ELF-1 (cell line): ENCODE measurements at places on chromosomes 7 and 10.
A peak's percentile ranks its signal among the peaks of the same experiment; 100 is the strongest.

DNA sequence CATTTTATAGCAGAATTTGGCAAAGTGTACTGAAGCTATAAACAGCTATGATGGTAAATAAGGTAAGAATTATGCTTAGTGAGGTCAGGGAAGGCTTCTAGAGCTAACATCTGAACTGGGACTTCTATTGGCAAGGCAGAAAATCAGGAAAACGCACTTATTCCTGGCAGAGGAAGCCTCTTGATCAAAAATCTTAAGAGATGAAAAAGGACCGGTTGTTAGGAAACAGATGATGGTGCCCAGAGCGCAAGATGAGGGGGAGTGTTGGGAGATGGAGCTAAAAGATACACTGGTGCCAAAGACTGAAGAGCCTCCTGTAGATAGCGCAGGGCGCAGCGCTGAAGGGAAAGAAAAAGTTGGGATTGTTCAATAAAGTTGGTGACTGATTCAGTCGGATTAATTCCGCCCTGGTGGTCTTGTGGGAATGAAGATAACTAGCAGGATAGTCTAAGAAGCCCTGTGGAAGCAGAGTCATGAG is 550 bp upstream of the CALU start:
- DNase-seq = no peak

DNA sequence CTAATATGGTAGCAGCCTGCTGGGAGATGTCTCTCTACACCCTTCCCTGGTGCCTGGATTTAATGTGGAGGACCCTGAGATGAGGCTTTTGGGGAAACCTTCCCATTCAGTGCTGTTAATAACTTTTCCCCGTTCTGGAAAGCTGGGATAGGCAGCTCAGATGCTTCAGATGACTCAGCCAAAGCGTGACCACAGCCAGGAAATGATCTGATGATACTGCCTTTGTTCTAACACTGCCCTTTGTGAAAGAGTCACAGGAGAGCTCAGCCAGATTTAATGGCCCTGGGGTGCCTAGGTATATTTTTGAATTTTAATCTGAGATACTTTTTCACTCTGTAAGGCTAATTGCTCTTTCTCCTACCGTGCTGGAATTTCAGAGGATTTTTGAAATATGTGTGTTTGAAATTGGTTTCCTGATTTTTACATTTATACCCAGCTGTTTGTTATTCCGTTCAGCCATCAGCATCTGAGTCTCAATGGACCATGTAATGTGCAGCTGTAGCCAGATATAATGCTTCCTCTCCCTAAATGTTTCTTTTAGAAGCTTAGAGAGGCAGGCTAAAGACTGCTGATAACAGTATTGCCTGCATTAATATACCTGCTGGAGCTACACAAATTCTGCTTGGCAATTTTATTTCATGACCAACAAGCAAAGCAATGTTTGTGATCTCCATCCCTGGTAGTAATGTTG is 17.8 kb downstream of the CELF2 start:
- peak; percentile 42 for DNase-seq

DNA sequence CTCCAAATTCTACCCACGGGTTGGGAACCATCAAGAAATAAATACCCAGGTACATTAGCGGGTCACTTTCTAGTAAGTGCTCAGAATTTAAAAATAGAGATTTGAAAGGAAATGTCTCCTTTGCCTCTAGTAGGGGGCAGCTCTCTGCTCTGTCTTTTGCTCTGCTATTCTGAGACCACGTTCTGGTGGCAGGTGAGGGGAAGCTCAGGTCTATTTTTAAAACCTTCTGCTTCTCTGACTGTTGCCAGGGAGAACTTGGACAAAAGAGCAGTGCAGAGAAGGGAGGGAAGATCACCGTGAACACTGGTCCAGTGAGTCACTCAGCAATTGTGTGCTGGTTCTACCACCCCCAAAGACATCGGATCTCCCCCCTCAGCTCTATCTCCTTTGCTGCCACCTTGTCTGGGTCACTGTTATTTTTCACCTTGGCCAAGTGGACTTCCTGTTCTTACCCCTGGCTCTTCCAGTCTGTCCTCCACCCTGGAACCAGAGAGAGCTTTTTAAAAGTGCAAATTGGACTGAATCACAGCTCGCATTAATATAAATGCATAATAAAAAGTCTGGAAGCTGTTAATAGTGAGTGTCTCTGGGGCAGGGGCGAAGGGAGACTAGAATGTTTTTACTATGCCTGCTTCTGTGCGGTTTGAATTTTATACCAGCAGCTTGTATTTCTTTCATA is 72.4 kb upstream of the LOXL4 start:
- no peak for DNase-seq

DNA sequence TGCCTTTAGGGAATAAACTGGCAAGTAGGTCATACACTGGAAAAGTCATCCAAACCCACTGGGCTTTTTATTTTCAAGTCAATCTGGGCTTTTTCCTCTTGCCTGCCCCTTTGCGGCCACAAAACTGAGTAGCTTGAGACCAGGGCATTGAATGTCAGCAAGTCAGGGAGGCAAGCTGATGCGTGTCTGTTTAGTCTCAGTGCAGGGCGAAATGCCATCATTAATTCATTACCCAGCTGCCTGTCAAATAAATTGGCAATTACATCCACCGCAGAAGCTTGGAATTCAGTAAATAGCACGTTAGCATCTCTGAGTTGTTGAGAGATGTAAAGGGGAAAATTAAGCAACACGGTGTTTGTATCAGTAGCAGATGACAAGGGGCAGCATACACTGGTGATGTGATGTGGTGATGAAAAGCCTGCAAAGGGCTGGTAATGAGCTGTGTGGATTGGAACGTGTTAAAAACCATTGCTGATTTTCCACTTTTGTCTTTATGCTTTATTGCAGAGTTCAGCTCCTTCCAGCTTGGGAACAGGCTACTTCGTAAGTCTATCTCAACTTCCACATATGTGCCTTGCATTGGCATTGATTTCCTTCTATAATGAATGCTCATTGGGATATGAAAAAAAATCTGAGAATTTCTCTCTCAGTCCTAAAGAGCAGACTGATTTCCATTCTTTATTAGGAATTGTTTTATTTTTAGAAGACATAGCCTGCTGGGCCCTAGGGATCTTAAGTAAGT is 535.9 kb downstream of the AUTS2 start:
- no peak for DNase-seq

DNA sequence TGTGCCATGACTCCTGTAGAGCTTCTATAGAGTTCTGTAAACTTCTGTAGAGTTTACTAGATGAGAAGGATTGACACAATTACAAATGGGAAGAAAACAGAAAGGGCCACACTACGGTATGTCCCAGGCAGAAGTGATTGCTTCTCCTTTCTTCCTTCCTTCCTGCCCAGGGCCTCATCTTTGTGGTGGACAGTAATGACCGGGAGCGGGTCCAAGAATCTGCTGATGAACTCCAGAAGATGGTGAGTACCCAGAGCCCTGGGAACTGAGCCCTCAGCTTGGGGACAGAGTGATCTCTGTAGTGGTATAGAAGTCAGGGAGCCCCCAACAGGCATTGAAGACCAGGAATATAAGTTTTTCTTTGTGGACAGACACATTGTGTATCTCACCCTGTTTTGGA is 1.7 kb downstream of the ARF5 start:
- DNase-seq = no peak

GRCh38 chr7:41921453-41921981 is 218.6 kb upstream of the INHBA start:
- no peak for DNase-seq

- DNase-seq = peak; percentile 88
Measured at GRCh38 chr10:3482200-3482993, 302.6 kb downstream of the KLF6 start.

- DNase-seq = no peak
Measured at GRCh38 chr7:66964411-66964810, 31.0 kb downstream of the SBDS start.

GRCh38 chr10:63252095-63252762 is 119.1 kb downstream of the NRBF2 start:
- no peak for DNase-seq

- no peak for DNase-seq
Measured at GRCh38 chr7:92815412-92815811, 21.0 kb downstream of the CDK6 start.

DNA sequence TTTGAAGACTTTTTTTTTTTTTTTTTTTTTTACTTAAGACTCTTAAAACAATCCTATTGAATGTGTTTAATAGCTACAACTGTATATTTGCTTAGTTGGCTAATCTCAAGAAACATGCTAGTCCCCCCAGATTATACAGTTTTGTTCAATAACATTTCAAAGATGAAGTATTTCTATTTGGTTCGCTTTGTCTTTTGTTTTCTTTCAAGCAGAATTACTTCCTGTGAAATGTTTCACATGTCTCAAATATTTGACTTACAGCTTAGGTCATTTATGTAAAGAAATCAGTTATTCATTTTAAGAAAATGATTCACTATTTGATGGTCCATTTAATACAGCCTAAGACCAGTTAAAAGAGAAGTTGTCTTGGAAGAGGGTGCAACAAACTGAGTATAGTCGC is 12.8 kb upstream of the LAMB1 start:
- DNase-seq = no peak

DNA sequence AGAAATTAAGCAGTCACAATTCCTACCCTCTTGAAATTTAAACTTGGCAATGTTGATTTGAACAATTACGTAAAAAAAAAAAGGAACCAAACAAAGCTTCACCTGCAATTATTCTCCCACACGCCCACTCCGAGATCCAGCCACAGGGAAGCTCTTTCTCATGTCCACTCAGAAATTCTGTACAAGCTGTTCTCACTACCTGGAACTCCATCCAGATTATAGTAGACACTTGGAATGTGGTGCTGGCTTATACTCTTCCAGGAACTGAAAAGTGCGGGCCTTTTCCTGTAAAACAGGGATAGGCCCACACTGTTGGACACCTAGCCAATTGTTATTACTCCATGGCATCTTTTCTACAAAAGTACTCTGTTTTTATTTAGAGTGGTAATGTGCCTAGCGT is 20.3 kb upstream of the TOMM7 start:
- no peak for DNase-seq

- no peak for DNase-seq
Measured at GRCh38 chr10:129207297-129207696, 259.7 kb upstream of the MGMT start.

DNA sequence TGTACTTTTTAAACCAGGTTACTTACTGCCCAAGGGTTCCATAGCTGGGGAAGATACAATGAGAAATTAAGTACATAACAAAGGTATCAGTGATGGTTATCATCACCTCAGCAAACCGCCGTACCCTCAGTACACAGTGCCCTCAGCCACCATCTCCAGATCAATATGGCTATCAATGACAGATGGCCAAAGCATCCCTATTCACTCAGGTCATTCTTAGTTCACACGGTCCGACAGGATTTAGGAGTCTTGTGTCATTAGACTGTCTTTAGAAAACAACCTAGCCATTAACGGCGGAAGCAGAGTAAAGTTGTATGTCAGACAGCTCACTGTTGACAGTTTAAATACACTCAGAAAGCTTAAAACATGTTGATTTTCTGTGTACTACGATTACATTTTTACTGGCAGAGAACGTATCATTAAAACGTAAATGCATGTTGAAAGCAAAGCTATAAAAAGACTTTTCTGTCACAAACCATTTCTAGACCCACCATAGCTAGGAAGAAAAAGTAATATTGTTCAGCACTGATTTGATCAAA is 106.9 kb downstream of the HOXA1 start:
- DNase-seq = no peak

- DNase-seq = no peak
Measured at GRCh38 chr10:43820663-43821062, 172.0 kb upstream of the ZNF32 start.

DNA sequence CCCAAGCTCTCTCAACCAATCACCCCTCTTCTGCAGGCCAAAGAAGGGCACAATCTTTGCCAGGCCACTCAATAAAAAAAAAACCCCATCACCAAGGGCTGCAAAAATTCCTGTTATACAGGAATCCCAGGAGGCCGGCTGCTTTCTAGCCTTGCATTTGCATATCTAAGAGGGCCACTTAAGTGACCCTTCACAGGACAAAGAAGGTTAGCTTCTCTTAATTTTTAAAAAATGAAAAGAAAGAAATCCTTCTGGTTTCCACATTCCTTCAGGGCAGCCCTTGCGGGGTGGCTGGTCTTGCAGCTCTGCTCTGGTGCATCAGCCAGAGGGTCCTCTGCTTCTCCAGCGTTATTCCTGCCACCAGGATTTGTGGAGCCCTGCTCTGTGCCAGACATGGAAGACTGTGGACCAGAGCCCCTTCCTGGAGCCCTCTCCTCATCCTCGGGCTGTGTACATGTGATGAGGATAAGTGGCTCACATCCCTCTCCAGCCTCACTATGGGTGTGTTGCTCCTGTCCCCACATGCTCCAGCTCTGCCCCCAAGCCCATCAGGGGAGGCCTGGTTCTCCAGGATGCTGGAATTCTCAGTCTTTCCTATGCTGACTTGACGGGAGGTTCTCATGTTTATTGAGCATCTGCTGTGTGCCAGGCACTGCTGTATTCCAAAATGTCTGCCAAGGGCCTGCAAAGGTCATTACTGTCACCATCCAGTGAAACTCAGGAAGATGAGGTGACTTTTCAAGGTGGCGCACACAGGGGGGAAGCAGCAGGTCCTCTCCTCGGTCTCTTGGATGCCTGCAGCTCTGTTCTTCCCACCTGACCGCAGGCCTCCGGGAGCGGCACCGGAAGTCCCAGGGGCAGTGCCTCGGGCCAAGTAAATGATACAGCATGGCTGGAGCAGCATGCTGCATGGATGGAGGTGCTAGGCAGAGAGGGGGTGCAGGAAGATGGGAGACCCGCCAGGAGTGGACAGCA is 67.7 kb downstream of the ARHGAP22 start:
- peak; percentile 71 for DNase-seq

GRCh38 chr10:93513091-93513490 is 16.7 kb downstream of the CEP55 start:
- no peak for DNase-seq

- DNase-seq = no peak
Measured at GRCh38 chr10:101784558-101784957, 1.3 kb upstream of the NPM3 start.

GRCh38 chr7:380711-381210 is 90.8 kb downstream of the FOXL3 start:
- no peak for DNase-seq

GRCh38 chr7:13880789-13881188 is 108.7 kb downstream of the ETV1 start:
- DNase-seq = no peak

DNA sequence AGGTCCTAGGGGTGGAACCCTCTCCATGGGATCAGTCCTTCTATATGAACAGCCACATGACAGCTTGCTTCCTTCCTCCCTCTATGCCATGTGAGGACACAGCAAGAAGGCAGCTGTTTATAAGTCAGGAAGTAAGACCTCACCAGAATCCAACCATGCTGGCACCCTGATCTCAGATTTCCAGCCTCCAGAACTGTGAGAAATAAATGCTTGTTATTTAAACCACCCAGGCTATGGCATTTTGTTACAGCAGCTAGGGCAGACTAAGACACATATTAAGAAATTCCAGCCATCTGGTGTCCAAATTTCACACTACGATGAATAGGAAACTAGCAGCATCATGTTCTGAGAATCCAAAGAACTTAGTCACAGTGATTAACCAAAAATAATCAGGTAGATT is 140.1 kb downstream of the ZFAND4 start:
- DNase-seq = no peak
